GM12865 (cell line): ENCODE measurements at places on chromosomes 2 and 18.

GRCh38 chr2:171718720-171719119 lies 31.5 kb downstream of the DYNC1I2 start:
- peak; percentile 58 for DNase-seq

DNA sequence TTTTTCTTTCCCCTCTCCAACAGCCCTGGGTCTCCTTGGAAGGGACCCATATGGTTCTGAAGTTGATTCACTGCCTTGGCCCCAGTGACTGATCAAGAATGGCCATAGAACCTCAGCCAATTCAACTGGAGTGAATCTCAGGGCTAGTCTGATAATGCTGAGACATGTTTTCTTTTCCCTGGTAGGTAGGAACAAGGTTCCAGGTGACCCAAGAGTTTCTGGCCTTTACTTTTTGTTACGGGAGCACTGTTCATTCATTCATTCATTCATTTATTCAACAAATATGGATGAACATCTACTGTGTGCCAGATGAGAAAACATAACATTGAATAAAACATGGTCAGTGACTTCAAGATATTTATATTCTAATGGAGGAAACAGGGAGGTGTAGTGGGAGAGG lies 3.1 kb upstream of the ZCCHC2 start:
- DNase-seq, result no peak

DNA sequence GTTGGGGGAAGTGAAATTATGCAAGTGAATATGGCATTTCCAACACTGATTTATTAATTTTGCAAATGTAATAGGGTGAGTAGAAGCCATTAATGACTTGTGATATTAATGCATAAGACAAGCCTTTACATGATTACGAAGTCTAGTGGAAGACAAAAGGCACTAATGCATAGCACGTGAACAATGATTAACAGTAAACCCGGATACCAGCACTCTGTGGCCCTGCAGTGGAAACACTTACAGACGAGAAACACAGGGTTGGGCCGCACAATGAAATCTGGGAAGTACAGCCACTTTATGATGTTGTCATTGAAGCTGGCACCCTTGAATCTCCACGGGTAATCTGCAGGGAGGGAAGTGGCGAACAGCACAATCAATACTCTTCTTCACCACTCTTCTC lies 233.4 kb downstream of the NAPG start:
- DNase-seq, result no peak

DNA sequence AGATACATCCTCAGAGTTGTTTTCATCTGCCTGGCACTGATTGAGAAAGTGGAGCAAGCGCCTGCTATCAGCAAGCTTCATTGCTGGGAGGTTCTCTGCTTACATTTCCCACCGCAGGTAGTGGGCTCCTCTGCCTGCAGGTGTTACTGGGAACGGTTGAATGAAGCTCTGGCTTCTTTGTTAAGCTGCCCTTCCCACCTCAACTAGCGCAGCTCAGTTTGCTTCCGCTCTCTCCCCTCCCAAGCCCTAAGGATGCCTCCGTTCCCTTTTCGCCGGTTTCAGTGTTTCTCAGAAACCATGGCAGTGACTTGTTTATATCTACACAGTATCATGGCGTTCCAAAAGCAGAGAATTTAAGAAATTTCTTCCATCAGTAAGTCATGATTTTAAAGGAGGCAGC lies 72.2 kb upstream of the B3GNT7 start:
- DNase-seq, result no peak

GRCh38 chr2:113217455-113218282 lies 43.9 kb downstream of the PSD4 start:
- DNase-seq, result no peak

GRCh38 chr2:235394278-235394828 lies 99.5 kb upstream of the AGAP1 start:
- no peak for DNase-seq

DNA sequence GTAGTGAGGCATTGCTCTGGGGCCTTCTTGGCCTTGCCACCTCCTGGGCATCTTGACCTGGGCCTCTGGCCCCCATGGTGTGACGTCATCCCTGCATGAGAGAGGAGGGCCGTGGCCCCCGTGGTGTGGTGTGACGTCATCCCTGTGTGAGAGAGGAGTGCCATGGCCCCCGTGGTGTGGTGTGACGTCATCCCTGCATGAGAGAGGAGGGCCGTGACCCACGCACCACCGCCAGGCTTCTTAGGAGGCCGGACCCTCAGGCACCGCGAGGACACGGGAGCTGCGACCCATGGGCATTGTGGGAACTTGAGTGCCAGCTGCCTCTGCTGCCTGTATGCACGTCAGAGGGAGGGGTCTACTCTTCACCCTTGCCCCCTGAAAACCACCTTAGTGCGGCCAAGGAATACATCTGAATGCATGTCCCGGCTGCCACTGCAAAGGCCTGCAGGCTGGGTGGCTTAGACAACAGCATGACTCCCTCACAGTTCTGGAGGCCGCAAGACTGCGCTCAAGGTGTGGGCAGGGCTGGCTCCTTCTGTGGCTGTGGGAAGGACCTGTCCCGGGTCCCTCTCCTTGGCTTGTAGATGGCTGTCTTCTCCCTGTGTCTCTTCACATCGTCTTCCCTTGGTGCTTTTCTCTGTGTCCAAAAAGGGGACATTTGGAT lies 20.8 kb upstream of the OTOS start:
- DNase-seq, result no peak

- no peak for DNase-seq
Observed at GRCh38 chr2:18741895-18742732, 152.7 kb upstream of the NT5C1B start.

GRCh38 chr2:68320118-68320641 lies 431 bp upstream of the CNRIP1 start:
- DNase-seq, result no peak

DNA sequence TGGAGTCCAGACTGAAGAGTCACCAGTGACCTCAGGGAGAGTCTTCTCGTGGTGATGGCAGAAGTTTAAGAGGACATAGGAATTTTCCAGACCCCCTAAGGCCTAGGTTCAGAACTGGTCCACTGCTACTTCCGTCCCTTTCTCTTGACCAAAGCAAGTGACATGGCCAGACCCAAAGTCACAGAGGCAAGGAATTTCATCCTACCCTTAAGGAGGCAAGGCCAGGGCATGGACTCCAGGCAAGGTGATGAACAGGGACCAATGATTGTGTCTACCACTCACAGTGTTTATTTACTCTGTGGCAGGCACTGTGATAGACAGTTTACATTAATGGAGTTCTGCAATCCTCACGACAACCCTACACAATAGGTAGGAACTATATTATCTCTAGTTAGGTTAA lies 265.1 kb downstream of the GLI2 start:
- no peak for DNase-seq
